Kidney glomerular epithelial cell (primary cell): ENCODE measurements at places on chromosomes 1 and 21.

GRCh38 chr1:205002705-205003104, 40.3 kb upstream of the CNTN2 start:
- no peak for DNase-seq

DNA sequence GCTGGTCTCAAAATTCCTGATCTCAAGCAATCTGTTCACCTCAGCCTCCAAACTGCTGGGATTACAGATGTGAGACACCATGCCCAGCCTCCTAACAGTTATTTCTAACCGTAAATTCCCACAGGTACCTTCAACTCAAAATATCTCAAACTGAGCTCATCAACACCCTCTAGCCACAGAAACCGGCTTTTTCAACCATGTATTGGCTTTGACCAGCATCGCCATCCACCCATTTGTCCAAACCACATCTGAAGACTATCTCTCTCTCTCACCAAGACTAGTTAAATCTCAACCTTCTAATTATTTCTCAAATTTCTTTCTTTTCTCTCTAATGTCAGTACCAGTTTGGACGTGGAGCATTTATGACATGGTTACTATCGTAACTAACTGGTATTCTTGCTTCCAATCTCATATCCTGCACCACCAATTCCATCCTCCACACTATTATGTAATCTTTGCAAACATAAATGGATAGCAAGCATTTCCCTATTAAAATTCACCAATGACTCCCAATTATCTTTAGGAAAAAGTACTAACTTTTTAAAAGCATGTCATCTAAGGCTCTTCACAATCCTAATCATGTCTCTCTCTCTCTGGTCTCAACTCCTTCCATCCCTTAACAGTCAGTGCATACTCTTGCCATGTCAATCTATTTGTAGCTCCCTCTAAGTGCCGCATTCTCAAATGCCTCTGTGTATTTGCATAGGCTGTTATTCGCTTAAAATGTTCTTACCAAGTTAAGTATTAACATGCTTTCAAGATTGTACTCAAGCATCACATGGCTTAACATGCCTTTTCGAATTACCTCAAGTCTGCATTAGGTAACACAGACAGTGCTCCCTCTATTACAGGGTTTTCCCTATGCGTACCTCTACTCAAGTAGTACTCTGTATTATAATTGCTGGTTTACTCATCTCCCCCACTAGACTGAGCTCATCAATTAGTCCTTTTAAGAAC, 18.1 kb downstream of the RSBN1 start:
- no peak for DNase-seq

GRCh38 chr1:177934927-177935326, 34.9 kb downstream of the SEC16B start:
- DNase-seq = no peak

DNA sequence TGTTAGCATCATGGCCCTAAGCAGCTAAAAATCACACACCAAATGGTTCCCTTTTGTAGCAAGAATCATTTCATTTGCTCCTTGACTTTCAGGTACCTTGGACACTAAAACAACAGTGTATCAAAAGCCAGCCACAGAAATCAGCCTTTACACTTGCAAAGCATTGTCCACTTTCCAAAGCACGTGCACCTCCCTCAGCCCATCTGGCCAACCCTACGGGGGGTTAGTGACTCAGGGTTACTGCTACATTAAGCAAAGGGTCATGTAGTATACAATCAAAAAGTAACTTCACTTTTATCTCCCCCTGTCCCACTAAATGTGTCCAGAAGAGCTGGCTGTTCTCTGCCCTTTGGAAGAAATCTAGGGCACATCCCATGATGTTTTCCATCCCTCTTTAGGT, 149.7 kb downstream of the HIVEP3 start:
- DNase-seq = no peak

GRCh38 chr1:904310-904950, 19.3 kb upstream of the SAMD11 start:
- peak; percentile 55 for DNase-seq

- no peak for DNase-seq
These were observed 351.0 kb upstream of the B3GALT2 start for GRCh38 chr1:193537266-193538002.

DNA sequence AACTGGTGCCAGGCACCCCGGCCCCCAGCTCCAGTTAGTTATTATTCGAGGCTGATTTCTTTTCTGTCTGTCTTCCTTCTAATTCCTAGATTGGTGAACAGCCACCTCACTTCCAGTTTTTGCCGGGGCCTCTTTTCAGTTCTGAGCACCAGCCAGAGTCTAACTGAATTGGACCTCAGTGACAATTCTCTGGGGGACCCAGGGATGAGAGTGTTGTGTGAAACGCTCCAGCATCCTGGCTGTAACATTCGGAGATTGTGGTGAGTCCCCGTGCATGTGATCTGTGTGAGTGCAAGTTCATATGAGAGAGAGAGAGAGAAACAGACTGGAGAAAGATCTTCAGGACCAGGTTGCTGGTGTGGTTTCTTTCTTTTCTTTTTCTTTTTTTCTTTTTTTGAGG, 13.5 kb downstream of the NLRP3 start:
- DNase-seq = no peak

GRCh38 chr1:208129487-208129886, 114.7 kb downstream of the PLXNA2 start:
- DNase-seq = no peak

GRCh38 chr1:36572906-36573305, 90.2 kb upstream of the CSF3R start:
- DNase-seq = no peak

- DNase-seq = no peak
These were observed 12.4 kb downstream of the RNF220 start for GRCh38 chr1:44417351-44418021.

- DNase-seq = no peak
These were observed 414.8 kb downstream of the NPHP4 start for GRCh38 chr1:5577255-5578040.

GRCh38 chr1:111483166-111483565, 9.4 kb downstream of the C1orf162 start:
- DNase-seq = no peak

GRCh38 chr1:116408803-116409720, 36.0 kb downstream of the ATP1A1 start:
- no peak for DNase-seq
